ENCODE measurements at places on chromosomes 12 and 14.

GRCh38 chr12:8644345-8645248 is 18.0 kb downstream of the MFAP5 start:
- H3K27me3 ChIP-seq: peaks cover 1% of the 10 kb centered on the region
- H3K27ac ChIP-seq: peak overlapping the region; percentile 93
- H3K4me3 ChIP-seq: peak overlapping the region; percentile 75
- peaks cover 7% of the 10 kb centered on the region for H3K36me3 ChIP-seq

DNA sequence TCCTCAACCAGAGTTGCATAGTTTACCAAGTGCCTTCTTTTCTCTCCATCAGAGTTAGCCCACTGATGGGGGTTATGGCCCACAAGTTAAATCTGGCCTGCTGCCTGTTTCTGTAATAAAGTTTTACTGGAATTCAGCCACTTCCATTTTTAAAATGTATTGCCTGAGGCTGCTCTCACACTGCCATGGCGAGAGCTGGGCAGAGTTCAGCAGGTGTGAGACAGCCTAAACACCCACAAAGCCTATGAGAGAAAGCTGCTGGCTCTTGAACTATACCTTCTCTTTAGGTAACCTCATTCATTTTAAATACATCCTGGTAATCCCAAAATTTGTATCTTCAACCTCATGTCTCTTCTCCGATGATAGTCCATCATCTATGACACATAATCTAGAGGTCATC is 86.1 kb downstream of the BCL2L14 start:
- no peak overlapping the region for H3K27ac ChIP-seq
- H3K4me1 ChIP-seq: no peaks in the 10 kb centered on the region
- peaks cover 22% of the 10 kb centered on the region for H3K27me3 ChIP-seq
- H3K4me3 ChIP-seq: no peak overlapping the region
- no peak for DNase-seq

DNA sequence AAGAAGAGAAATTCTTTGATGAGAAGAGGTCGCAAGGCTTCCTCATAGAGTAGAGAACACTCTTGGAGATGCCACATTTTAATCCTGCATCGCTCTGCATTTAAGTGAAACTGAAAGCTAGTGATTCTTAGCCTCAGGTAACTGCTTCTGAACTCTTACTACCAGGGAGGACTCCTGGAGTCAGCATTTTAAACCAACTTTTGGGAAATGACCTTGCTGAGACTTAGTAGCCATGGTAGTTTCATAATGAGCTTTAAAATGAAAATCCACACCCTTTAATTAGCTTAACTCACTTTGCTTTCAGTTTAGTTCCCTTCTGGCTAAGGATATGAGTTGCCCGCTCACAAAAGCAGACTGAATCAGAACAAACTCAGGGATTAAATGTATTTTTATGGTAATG is 80.3 kb downstream of the SYNE2 start:
- peak overlapping the region; percentile 41 for H3K4me3 ChIP-seq
- peaks cover 17% of the 10 kb centered on the region for H3K36me3 ChIP-seq
- H3K27ac ChIP-seq: peak overlapping the region; percentile 57

DNA sequence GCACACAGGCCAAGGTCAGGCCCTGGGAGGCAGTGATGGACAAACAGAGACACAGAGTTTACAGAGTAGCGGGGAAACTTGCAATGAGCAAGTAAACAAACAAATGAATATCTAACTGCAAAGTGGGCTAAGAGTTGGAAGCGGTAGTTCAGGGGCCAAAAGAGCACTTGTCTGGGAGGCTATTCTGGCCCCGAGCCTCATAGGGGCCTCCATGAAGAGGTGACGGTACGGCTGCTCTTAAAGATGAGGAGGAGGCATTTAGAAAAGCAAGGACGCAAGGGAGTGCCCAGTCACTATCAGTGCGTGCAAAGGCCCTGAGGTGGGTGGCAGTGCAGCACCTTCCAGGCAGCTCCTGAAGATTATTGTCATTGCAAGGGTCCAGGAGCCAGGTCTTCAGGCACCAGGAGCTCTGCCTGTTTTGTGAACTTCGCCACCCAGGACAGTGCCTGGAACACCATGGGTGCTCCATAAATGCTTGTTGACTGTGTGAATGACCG is 4.4 kb upstream of the TMEM119 start:
- DNase-seq: no peak
- peaks cover 11% of the 10 kb centered on the region for H3K27me3 ChIP-seq
- H3K36me3 ChIP-seq: peaks cover 3% of the 10 kb centered on the region
- H3K27ac ChIP-seq: peak overlapping the region; percentile 51
- H3K4me1 ChIP-seq: peaks cover 6% of the 10 kb centered on the region

Data from activated naive CD8-positive, alpha-beta T cell treated with anti-CD3 and anti-CD28 coated beads, Interleukin-2, amount 10 ng/mL, durations not matched to agents 7 days and 5 days (primary cell).